Activated naive CD8-positive, alpha-beta T cell treated with anti-CD3 and anti-CD28 coated beads for 36 hours (primary cell): ENCODE measurements at places on chromosomes 6 and 20.

DNA sequence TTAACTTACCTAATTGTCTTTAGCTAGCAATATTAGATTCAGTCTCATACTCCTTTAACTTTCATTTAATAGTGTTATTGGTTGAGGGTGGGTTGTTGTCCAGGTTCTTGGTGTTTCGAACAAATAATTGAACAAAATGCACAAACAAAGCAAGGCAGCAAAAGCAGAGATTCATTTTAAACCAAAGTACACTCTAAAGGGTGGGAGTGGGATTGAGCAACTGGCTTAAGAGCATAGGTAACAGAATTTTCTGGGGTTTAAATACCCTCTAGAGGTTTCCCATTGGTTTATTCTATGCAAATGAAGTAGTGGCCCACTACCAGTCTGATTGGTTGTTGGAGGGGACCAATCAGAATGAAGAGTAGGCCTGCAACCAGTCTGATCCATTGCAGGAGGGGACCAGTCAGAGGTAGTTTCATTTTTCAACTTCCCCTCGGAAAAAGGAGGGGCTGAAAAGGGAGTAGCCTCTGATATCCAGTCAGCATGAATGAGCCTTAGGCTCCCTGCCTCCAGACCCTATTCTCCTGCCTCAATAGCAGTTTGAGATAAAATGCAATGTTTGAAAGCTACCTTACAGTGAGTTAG, 26.3 kb upstream of the RAB23 start:
- no peak for DNase-seq

DNA sequence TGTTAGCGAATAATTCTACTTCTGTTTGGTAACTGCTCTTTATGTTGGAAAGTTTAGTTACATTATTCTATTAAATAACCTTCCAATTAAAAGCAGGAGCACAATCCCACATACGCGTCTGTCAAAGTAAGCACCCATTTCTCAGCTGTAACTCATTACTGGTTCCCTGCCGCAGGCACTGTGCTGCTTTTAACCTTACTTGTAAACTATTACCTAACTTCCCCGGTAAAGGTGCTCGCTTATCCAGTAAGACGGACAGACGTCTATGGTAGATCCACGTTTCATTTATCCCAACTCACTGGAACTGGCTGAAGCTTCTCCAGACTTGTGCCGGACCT, 529 bp upstream of the ENPP4 start:
- no peak for DNase-seq

GRCh38 chr6:17093686-17094085, 8.2 kb upstream of the STMND1 start:
- no peak for DNase-seq

- no peak for DNase-seq
Measured at GRCh38 chr6:11428895-11429294, 108.7 kb upstream of the TMEM170B start.

GRCh38 chr6:158080849-158081656, 87.0 kb downstream of the SERAC1 start:
- DNase-seq: no peak

DNA sequence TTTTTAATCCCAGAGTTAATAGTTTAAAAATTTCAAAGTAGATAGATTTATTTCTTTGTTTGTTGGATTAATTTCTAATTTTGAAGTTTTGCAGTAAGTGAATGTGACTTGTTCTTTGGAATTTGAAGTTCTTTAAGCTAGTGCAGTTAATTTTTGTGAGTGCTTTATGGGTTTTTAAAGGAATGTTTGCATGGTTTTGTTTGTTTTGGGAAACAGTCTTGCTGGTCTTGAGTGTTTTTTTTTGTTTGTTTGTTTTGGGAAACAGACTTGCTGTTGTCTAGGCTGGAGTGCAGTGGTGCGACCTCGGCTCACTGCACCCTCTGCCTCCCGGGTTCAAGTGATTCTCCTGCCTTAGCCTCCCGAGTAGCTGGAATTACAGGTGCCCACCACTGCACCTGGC, 9.5 kb downstream of the PANK2 start:
- DNase-seq: no peak

GRCh38 chr6:138428944-138429598, 25.0 kb downstream of the HEBP2 start:
- no peak for DNase-seq

GRCh38 chr20:62646851-62647520, 4.7 kb downstream of the SLCO4A1 start:
- no peak for DNase-seq

GRCh38 chr6:90140683-90141082, 156.0 kb downstream of the BACH2 start:
- no peak for DNase-seq

DNA sequence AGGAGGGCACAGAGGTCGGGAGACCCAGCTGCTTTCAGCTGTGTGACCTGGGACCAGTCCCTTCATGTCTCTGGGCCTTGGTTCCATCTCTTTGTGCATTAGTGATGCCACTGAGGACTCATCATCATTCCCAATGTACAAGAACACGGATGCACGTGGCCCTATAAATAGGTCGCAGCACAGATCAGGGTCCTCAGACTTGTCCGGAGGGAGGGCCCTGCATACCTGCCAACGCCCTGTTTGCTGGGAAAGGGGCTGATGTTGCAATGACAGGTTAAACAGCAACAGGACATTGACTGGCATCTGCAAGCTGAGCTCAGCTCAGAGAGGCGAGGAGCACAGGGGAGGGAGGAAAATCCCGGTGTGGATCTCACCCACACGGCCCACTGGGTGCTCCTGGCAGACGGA, 21.8 kb downstream of the TGM2 start:
- no peak for DNase-seq

DNA sequence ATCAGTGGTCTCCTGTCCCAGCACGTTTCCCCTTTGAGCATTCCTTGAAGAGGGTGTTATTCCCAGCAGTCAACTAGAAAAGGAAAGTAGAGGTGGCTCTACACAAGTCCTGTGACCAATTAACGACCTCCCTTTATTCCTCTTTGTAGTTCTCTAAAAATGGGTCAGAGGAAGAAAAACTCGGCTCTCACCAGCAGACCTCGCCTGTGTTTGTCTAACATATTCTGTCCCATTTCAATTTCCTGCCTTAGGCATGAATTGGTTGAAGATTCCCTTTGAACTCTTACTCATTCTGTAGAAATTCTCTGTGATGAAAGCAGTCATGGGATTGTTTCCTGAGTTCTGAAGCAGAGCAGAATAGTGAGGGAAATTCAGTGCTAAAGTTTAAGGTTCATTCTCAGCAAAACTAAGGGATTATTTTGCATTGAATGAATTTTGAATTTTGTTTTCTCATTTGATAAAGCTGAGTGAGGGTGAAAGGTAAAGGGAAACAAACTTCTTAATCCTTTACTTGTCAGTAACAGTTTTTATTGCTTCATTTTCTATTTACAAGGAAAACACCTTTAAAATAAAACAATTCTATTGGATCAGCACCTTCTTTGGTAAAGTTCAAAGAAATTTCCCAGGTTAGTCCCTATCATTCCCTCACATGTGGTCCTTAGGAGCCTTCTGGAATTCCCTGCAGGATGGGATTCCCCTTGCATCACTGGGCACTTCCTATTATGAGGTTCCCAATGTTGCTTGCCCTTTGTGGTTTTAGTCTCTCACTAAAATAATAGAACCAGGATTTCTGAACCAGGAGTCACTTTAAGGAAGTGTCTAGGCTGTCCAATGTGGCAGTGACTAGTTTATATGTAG, 105.8 kb downstream of the SLX4IP start:
- DNase-seq: no peak

DNA sequence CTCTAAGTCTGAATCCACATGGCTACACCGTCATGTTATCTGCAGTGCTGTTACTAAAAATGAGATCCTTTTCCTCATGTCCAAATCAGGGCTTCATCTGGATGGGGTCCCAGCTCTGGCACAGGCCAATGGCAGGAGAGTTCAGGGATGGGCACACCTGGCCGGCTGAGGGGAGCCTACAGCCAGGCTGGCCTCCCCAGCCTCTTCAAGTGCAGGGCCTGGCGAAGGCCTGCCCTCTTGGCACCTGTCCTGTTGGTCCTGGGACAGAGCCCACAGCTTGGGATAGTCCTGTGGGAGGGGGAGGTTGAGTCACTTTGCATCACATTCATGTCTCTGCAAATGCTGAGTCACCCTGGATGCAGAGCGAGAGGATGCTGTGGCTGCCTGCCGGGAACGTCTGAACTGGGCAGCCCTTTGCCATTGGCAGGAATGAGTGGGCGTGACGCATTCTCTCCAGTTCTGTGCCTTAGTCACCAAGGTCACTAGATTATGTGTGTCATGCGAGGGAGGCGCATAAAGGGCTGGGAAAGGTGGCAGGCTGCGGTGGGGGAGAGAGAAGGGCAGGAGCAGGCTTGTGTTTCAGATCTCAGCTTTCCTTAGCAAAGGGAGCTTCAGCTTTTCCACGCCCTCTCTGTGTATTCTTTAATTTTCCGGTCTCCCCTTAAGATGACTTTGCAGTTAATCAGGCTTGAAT, 223.2 kb upstream of the ECI2 start:
- DNase-seq: no peak
